ENCODE measurements at places on chromosomes 4 and X.

DNA sequence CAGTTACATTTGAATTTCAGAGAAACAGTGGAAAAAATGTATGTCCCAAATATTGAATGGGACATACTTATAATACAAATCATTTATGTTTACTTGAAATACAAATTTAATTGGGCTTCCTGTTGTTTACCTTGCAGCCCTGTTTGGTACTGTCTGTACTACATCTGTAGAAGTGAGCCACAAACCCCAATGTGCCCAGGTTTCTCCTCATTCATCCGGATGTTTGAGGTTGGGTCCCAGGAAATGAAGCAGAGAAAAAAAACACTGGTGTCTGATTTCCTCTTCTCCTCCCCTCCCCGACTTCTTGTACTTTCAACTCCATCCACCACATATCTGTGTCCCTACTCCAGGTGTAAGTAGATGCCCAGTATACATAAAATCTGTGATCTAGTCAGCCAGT is 27.1 kb upstream of the SCRG1 start:
- DNase-seq = no peak

- peak; percentile 16 for DNase-seq
Measured at GRCh38 chrX:73562984-73563737, at the start of gene CHIC1. CHIC1 (plus strand) TSS chrX:73563197; CDS start chrX:73563285, 88 bp downstream.

- no peak for DNase-seq
Measured at GRCh38 chr4:99438405-99438780, 3.3 kb upstream of the ADH7 start.

- DNase-seq = no peak
Measured at GRCh38 chr4:184433258-184433892, 41.0 kb downstream of the IRF2 start.

DNA sequence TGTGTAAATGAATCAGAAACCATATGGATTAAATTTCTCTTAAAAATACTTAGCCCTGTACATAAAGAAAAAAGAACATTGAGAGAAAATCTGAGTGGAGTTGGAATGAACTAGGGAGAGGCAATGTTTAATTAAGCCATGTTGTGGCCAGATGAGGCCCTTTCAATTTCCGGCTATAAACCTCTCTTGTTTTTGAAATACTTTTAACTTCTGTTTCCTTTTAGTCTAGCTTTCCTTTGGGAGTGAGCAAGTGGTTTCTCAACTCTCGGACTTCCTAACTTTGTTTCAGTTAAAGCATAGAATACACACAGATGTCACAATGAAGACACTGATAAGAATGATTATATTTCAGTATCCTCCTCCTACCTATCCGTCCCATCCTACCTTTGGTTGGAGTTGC is 197.2 kb downstream of the ARHGAP24 start:
- DNase-seq = no peak

GRCh38 chr4:78953769-78954666 is 14.8 kb upstream of the PAQR3 start:
- no peak for DNase-seq

DNA sequence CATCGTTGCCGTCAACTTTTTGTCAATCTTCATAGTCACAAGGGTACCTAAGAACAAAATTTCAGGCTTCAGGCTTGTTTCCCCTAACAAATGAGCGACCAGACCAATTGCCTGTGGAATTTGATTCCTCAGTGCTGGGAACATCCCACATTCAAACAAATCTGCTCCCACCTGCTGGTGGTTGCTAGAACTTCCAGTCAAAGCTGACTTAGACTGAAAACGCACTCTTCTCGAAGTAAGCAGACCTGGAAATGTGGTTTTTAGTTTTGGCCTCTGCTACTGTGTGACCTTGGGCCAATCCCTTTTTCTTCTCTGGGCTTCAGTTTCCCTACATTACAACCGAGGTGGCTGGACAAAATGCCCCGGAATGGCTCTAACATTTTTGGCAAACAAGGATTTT is 1.8 kb upstream of the GABRQ start:
- no peak for DNase-seq

- no peak for DNase-seq
Measured at GRCh38 chr4:15163284-15163645, 161.0 kb downstream of the CPEB2 start.

GRCh38 chrX:47648376-47648775 is 2.0 kb downstream of the ELK1 start:
- no peak for DNase-seq

GRCh38 chr4:24042094-24042493 is 152.2 kb upstream of the PPARGC1A start:
- no peak for DNase-seq

- DNase-seq = no peak
Measured at GRCh38 chr4:22129454-22130029, 181.0 kb upstream of the KCNIP4 start.

DNA sequence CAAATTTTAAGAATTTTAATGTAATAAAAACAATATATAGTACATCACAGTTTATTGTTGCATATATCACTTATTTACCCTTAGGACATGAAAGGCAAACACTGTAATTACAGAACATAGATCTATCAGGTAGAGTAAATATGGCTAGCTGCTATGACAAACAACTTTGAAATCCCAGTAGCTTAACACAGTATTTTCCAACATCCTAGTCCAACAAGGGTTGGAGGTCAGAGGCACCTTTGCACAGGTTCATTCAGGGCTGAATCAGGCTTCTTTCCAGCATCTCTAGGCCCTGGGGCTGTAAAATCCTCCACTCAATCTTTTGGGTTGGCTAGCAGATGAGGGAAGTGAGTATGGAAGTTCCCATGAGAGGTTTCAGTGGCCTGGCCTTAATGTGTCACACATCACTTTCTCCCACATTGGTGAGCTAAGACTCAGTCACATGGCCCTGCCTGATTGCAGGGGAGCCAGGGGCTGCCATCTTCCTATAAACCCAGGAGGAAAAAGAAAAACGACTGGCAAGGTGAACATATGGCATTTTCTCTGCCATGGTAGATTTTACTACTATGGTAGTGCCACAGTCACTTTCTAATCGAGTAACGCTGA is 32.9 kb downstream of the HERC6 start:
- DNase-seq = no peak

DNA sequence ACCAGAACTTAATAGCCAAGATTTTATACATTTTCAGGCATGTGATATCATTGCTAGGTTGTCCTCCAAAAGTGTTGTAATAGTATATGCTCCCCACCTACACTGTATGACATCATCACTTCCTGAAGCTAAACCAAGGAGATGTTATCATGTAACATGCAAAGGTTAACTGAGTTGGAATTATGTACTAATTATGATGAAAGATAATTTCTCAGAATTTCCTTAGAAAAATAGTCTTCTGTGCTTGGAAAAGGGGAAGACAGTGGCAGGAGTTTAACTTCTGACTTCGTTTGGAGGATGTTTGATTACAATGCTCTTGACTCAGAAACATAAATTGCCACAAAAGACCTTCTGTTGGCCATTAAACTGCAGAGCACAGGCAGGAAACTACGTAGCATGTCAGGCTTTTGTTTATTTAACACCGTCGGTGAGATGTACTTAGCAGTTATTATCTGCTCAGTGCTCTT is 83.6 kb upstream of the GUCY1A1 start:
- no peak for DNase-seq

- DNase-seq = no peak
Measured at GRCh38 chrX:127943571-127943970, 108.6 kb downstream of the ACTRT1 start.

- no peak for DNase-seq
Measured at GRCh38 chr4:74426101-74426500, 18.8 kb upstream of the AREG start.

- DNase-seq = no peak
Measured at GRCh38 chr4:39237179-39237578, 54.9 kb downstream of the WDR19 start.

DNA sequence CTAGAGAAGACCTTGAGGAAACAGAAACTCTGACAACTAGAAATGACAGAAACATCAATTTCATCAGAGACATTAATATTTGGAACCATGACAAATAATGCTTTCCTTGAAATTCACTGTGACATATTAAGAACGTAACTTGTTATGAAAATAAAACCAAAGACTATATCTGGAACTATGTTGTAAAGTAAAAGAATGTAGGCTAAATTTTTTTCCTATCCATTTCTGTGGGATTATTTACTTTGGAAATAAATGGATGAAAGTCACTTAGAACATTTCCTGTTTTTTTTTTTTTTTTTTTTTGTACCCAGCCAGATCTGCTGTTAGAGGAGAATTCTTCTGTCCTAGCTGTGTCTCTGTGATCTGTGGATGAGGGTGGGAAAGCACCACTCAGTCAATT is 255.9 kb downstream of the SPRY1 start:
- DNase-seq = no peak

DNA sequence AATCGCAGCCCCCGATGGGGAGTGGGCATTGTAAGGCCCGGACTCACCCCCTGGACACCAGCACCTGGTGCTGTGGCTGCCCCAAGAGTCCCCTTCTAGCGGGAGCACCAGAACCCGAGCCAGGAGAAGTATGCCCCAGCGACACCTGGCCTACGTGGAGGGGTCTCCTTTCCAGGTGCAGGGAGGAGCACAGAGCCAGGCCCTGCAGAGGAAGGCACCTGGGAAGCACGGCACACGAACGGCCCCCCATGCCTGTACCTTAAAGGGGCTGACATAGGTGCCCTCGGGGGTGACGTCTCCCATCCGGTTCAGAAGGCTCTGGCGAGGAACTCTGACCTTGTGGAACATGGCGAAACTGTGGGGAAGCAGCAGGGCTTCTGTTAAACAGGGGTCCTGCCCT is 41.2 kb downstream of the ACOX3 start:
- DNase-seq = no peak

GRCh38 chrX:17397074-17397473 is 22.1 kb downstream of the NHS start:
- DNase-seq = no peak

GRCh38 chrX:23786268-23786815 is 3.4 kb downstream of the SAT1 start:
- no peak for DNase-seq
